ENCODE measurements at places on chromosomes 5 and 9. TPM values are rescaled to one million over a fixed set of nuclear protein-coding genes. Genes with fewer than 3 reads are reported as not detected.

Gene B4GALT1
- 41.2 TPM for total RNA-seq

Gene MCIDAS
- total RNA-seq, result not detected

GRCh38 chr9:126612326-126612812, 1.4 kb upstream of the LMX1B start:
- H3K27ac ChIP-seq, result no peak overlapping the region
- DNase-seq, result no peak

DNA sequence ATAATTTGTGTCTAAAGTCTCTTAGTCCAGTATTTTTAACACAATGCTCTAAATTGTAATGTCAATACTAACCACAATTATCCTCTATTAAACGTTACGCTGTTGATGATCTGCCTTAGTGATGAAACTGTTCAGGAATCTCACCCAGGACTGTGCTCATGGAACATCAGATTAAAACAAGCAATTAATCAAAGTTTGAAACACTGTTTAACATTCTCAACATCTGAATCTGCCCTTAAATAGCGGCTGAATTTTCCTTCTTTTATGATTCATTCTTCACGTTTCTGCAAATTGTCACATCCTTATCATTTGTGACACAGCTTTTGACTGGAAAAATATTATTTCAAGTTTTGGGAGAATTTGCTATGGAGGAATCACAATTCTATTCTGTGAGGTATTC, 113.8 kb downstream of the MARCHF11 start:
- H3K27ac ChIP-seq, result no peak overlapping the region
- H3K4me3 ChIP-seq, result no peak overlapping the region
- no peaks in the 10 kb centered on the region for H3K27me3 ChIP-seq
- H3K36me3 ChIP-seq, result no peaks in the 10 kb centered on the region

DNA sequence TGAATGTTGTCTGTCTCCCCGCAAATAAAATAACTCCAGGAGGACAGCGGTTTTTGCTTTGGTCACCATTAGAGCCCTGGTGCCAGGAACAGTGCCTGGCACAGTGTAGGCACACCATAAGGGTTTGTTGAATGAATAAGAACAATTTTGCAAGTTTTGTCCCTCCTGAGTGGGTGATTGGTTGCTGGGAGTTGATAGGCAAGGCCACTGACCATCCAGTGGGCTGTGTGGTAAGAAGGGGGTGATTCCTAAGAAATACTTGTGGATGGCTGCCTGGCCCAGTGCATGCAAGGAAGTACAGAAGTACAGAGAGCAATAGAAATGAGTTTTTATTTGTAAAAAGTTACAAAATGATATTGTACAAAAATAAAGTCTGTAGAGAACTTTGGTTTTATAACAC, 27.5 kb downstream of the GDNF start:
- H3K27ac ChIP-seq, result no peak overlapping the region
- H3K4me3 ChIP-seq, result no peak overlapping the region
- H3K4me1 ChIP-seq, result no peaks in the 10 kb centered on the region
- H3K36me3 ChIP-seq, result no peaks in the 10 kb centered on the region
- peaks cover 1% of the 10 kb centered on the region for H3K27me3 ChIP-seq

DNA sequence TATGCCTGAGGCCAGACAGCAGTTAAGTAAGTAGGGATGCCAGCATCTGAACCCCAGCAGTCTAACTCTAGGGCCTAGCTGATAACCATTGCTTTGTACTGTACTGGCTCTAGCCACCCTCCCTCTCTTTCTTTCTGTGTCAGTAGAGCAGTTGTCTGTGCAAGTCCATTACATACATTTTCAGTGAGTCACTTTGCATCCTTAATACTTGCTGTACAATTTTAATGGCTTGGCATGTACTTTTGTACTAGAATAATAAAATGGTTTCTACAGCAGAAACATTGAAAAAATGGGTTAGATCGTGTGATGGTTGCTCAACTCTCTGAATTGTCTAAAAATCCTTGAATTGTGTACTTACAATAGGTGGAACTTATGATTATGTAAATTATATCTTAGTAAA, 1.5 kb upstream of the TTC39B start:
- H3K4me1 ChIP-seq, result peaks cover 46% of the 10 kb centered on the region
- peaks cover 6% of the 10 kb centered on the region for H3K36me3 ChIP-seq
- DNase-seq, result no peak
- no peak overlapping the region for H3K4me3 ChIP-seq
- no peak overlapping the region for H3K27ac ChIP-seq

GRCh38 chr9:133440874-133441273, 18.7 kb downstream of the ADAMTS13 start:
- no peaks in the 10 kb centered on the region for H3K27me3 ChIP-seq
- no peak for DNase-seq
- no peak overlapping the region for H3K4me3 ChIP-seq
- H3K36me3 ChIP-seq, result no peaks in the 10 kb centered on the region

- DNase-seq, result peak; percentile 29
- H3K27me3 ChIP-seq, result no peaks in the 10 kb centered on the region
- H3K36me3 ChIP-seq, result peaks cover 34% of the 10 kb centered on the region
These were observed 36.4 kb downstream of the JADE2 start for GRCh38 chr5:134561871-134562296.

- no peaks in the 10 kb centered on the region for H3K36me3 ChIP-seq
- no peak overlapping the region for H3K4me3 ChIP-seq
- peaks cover 6% of the 10 kb centered on the region for H3K27me3 ChIP-seq
- DNase-seq, result no peak
- no peaks in the 10 kb centered on the region for H3K4me1 ChIP-seq
- H3K27ac ChIP-seq, result no peak overlapping the region
These were observed 38.3 kb upstream of the EGFL7 start for GRCh38 chr9:136624184-136624951.
